ENCODE measurements at places on chromosomes 16 and 17.

DNA sequence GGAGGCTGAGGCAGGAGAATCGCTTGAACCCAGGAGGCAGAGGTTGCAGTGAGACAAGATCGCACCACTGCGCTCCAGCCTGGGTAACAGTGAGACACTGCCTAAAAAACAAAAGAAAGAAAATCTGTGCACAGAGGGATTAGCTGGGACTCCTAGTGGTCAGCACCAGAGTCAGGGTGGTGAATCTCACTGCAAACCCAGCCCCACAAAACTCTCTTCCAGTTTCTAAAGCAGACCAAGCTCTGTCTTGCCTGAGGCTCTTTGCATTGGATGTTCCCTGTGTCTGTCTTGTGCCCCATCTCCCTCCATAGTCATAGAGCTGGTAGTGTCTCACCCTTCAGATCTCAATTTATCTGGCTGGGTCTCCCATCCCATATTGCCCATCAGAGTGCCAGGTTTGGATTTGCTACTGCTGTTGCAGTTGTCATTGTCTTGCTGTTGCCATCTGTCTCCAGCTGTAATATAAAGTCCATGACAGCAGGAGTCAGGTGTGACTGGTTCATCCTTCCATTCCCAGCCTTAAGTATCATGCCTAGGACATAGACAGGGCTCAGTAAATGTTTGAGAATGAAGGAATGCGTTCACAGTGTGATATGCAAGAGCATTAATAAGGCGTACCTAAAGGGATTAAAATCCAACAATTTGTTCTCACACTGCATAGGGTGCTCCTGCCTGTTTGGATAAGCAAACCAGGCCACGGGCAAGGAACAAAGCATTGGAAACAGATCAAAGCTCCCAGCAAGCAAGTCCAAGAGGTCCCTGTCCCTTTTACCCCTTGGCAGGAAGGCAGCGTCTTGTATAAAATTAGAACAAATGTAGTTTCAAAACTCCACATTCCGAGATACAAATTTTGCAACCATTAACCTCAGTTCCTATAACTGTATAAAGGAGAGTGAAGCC, 614.6 kb upstream of the CDH5 start:
- H3K27ac ChIP-seq, result no peak overlapping the region
- no peaks in the 10 kb centered on the region for H3K4me1 ChIP-seq
- DNase-seq, result no peak
- no peak overlapping the region for H3K4me3 ChIP-seq
- H3K36me3 ChIP-seq, result no peaks in the 10 kb centered on the region
- H3K27me3 ChIP-seq, result peaks cover 12% of the 10 kb centered on the region

- H3K36me3 ChIP-seq, result peaks cover 24% of the 10 kb centered on the region
- H3K4me1 ChIP-seq, result peaks cover 2% of the 10 kb centered on the region
- no peak overlapping the region for H3K4me3 ChIP-seq
Observed at GRCh38 chr17:60661489-60661888, 16.2 kb upstream of the BCAS3 start.

- H3K36me3 ChIP-seq, result peaks cover 13% of the 10 kb centered on the region
- peak overlapping the region; percentile 91 for H3K4me3 ChIP-seq
- no peak for DNase-seq
- peaks cover 39% of the 10 kb centered on the region for H3K4me1 ChIP-seq
- peak overlapping the region; percentile 96 for H3K27ac ChIP-seq
- H3K27me3 ChIP-seq, result no peaks in the 10 kb centered on the region
Observed at GRCh38 chr17:77318491-77319210, 177.9 kb downstream of the SEC14L1 start.

DNA sequence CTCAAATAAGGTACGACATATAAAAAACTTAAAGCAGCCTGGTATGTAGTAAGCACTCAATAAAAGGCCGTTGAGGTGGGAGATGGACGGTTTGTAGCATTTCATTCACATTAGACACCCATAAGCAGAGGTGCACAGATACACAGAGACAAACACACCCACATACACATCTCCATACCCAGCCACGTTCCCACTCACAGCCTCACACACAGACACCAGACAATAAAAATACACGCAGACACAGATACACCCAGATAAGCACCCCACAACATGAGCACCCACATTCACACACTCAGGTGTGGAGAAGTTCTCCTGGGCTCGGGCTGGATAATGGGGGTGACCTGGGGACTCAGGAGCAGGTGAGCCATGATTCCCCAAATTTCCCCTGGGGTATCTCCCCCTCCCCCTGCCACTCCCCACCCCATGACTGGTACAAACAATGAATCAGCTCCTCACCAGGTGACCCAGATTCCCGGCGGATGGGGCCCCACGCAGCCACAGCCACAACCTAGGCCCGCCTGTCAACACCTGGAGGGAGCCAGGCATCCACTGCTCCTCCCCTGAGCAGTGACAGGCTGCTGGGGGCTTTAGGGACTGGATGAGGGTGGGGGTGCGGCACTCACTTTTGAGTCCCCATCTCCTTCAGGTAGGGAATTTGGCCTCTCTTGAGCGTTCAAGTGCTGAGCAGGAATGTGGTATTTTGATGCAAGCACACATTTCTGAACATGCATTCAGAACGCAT, 2.7 kb downstream of the DLX3 start:
- peaks cover 3% of the 10 kb centered on the region for H3K36me3 ChIP-seq
- peaks cover 28% of the 10 kb centered on the region for H3K4me1 ChIP-seq

DNA sequence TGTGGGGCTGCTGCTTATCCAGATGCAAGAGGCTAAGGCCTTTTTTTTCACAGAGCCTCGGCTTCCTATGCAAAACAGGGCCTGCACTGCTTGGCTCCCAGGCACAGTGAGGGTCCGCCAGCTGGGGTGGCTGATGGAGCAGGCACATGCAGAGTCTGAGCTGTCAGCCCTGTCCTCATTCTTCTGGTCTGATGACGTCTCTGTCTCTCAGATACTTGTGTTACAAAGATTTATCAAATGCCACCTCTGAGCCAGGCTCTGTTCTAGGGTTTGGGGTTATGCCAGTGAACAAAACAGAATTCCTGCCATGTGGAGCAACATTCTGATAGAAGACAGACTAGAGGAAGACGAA, 4.8 kb downstream of the RNF40 start:
- H3K4me3 ChIP-seq, result no peak overlapping the region
- no peak for DNase-seq
- peaks cover 10% of the 10 kb centered on the region for H3K4me1 ChIP-seq
- H3K36me3 ChIP-seq, result peaks cover 64% of the 10 kb centered on the region
- H3K27me3 ChIP-seq, result no peaks in the 10 kb centered on the region
- no peak overlapping the region for H3K27ac ChIP-seq

GRCh38 chr16:88850531-88851199, 6.1 kb downstream of the GALNS start:
- no peak overlapping the region for H3K27ac ChIP-seq
- DNase-seq, result no peak
- no peaks in the 10 kb centered on the region for H3K27me3 ChIP-seq
- H3K4me3 ChIP-seq, result no peak overlapping the region

- no peak overlapping the region for H3K4me3 ChIP-seq
- DNase-seq, result no peak
- H3K27me3 ChIP-seq, result no peaks in the 10 kb centered on the region
- H3K36me3 ChIP-seq, result peaks cover 61% of the 10 kb centered on the region
- peak overlapping the region; percentile 95 for H3K27ac ChIP-seq
Observed at GRCh38 chr16:81814751-81815428, 35.8 kb downstream of the PLCG2 start.

DNA sequence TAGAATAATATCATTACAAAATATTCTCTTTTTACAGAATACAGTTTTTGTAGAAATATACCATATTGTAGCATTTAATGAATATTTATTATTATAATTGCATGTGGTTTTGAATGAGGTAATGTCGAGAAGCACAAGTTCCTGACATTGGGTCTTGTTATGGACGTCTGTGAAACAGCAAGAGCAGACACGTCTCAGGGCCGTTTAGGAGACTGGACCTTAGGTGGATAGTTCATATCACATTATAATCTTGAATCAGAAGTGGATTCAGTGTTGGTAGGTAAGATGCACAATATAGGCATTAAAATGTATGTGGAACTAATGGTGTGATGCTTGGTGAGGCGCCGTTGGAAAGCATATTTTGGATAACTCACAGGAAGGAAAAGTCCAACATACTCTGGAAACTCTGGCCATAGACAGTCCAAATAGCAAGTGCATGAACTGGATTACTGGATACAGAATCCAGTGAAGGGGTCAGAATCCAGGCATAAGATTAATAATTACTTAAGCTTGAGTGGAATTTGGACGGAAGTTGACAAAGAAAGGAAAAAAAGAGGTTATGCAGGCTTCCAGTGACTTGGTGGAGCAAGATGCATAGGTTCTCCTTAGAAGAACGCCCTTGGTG, 17.2 kb downstream of the ABCA8 start:
- no peaks in the 10 kb centered on the region for H3K4me1 ChIP-seq
- no peak for DNase-seq
- H3K4me3 ChIP-seq, result no peak overlapping the region
- no peak overlapping the region for H3K27ac ChIP-seq
- no peaks in the 10 kb centered on the region for H3K36me3 ChIP-seq
- no peaks in the 10 kb centered on the region for H3K27me3 ChIP-seq

- no peak for DNase-seq
- no peaks in the 10 kb centered on the region for H3K4me1 ChIP-seq
Observed at GRCh38 chr17:21539146-21539545, 153.2 kb upstream of the KCNJ18 start.

DNA sequence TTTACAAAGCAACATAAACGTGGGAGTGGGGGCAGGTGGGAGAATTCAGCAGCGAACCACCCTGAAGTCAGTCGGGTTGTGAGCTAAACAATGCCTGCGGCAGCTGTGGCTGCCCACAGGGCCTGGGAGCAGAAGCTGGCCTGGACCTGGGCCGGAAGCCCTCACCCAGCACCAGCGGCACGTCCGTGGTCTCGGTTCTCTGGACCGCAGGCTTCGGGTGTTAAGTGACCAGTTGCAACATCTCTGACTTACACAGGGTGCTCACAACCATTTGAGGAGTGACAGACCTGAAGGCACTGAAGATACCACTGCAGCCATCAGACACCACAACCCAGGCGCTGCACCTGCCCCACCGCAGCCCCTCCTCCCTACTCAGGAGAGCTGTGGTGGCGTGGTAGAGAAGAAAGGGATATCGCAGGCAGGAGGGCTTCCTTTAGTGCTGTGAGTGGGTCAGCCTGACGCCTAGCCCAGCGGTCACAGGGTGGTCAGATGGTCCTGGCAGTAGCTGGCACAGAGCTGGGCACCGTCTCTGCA, 33.8 kb downstream of the CBFA2T3 start:
- H3K36me3 ChIP-seq, result no peaks in the 10 kb centered on the region
- no peaks in the 10 kb centered on the region for H3K27me3 ChIP-seq
- DNase-seq, result no peak
- H3K27ac ChIP-seq, result no peak overlapping the region

- H3K27me3 ChIP-seq, result no peaks in the 10 kb centered on the region
- no peaks in the 10 kb centered on the region for H3K36me3 ChIP-seq
- no peak overlapping the region for H3K4me3 ChIP-seq
- DNase-seq, result no peak
- H3K4me1 ChIP-seq, result no peaks in the 10 kb centered on the region
- H3K27ac ChIP-seq, result no peak overlapping the region
Observed at GRCh38 chr17:6085812-6086211, 15.6 kb downstream of the WSCD1 start.

DNA sequence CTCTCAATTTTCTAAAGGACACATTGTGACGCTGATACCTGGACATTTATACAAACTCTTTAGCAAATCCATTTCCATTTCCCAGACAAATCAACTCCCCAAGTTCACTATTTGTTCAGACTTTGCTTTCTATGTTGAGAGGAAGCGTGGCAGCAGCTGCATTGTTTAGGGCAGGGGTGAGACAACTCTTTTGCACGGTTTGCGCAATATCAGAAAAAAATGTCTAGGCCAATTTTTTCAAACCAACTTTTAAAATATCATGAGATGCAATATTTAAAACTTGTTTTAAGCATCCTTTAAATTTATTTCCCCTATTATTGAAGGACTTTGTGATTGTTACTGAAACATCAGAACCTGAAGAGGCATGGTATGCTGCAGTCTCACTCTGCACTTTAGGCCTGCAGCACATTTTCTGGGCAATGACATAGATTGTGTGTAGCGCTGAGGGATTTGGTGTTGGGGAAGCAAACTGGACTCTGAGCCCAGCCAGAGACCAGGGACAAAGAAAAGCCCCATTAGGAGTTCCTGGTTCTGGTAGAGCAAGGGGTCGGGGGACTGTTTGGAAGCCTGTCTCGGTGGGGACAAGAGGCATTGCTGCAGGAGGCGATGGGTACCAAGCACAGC, 6.4 kb upstream of the CCDC182 start:
- no peak for DNase-seq
- H3K27me3 ChIP-seq, result no peaks in the 10 kb centered on the region
- no peaks in the 10 kb centered on the region for H3K36me3 ChIP-seq

GRCh38 chr16:63080746-63081145, 1044.5 kb upstream of the CDH8 start:
- no peak overlapping the region for H3K27ac ChIP-seq
- H3K36me3 ChIP-seq, result no peaks in the 10 kb centered on the region
- H3K4me3 ChIP-seq, result no peak overlapping the region
- DNase-seq, result no peak
- no peaks in the 10 kb centered on the region for H3K27me3 ChIP-seq
- H3K4me1 ChIP-seq, result no peaks in the 10 kb centered on the region

GRCh38 chr17:1315409-1315808, 35.9 kb downstream of the TRARG1 start:
- H3K4me3 ChIP-seq, result no peak overlapping the region
- H3K36me3 ChIP-seq, result no peaks in the 10 kb centered on the region
- H3K27ac ChIP-seq, result no peak overlapping the region
- peaks cover 41% of the 10 kb centered on the region for H3K27me3 ChIP-seq

- H3K27ac ChIP-seq, result no peak overlapping the region
- no peak for DNase-seq
- peaks cover 33% of the 10 kb centered on the region for H3K27me3 ChIP-seq
Observed at GRCh38 chr17:46868689-46869187, 17.4 kb downstream of the WNT9B start.

GRCh38 chr17:74898376-74898946, 5.0 kb upstream of the FADS6 start:
- H3K27me3 ChIP-seq, result peaks cover 68% of the 10 kb centered on the region
- DNase-seq, result no peak
- peaks cover 6% of the 10 kb centered on the region for H3K4me1 ChIP-seq
- peak overlapping the region; percentile 78 for H3K27ac ChIP-seq

- DNase-seq, result no peak
- H3K4me1 ChIP-seq, result no peaks in the 10 kb centered on the region
- no peak overlapping the region for H3K4me3 ChIP-seq
- H3K36me3 ChIP-seq, result no peaks in the 10 kb centered on the region
- H3K27me3 ChIP-seq, result no peaks in the 10 kb centered on the region
Observed at GRCh38 chr16:60279061-60279665, 1545.0 kb upstream of the GOT2 start.

- H3K36me3 ChIP-seq, result peaks cover 10% of the 10 kb centered on the region
- H3K27ac ChIP-seq, result peak overlapping the region; percentile 95
- peak; percentile 51 for DNase-seq
- no peaks in the 10 kb centered on the region for H3K27me3 ChIP-seq
- peak overlapping the region; percentile 64 for H3K4me3 ChIP-seq
- peaks cover 39% of the 10 kb centered on the region for H3K4me1 ChIP-seq
Observed at GRCh38 chr17:60094754-60095153, 16.0 kb upstream of the HEATR6 start.

All from stimulated activated naive B cell treated with anti-CD40 and anti-IgM and Interleukin-4, amounts not matched to agents 10 μg/mL and 1 μg/mL and 100 μg/mL, for 72 hours (primary cell).